ENCODE measurements at places on chromosomes 16 and 17.

GRCh38 chr16:17386229-17386628, 84.5 kb downstream of the XYLT1 start:
- DNase-seq, result no peak

DNA sequence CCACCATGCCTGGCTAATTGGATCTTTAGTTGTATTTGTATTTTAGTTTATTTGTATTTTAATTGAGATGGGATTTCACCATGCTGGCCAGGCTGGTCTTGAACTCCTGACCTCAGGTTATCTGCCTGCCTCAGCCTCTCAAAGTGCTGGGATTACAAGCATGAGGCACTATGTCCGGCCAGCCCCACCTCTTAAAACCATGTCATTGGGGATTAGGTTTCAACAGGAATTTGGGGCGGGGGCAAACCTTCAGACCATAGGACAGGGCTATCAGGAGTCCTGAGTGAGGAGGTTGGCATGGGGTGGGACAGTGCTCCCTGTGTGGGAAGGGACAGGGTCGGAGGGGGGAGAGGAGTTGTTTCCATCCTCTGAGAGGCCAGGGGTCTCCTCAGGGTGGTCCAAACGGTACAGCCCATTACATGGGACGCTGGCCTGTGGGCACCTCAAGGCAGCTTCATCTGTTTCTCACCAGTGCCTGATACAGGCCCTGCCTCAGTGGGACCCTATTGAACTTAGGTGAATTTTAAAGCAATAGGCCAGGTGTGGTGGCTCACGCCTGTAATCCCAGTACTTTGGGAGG, 21.6 kb downstream of the GAA start:
- no peak for DNase-seq

DNA sequence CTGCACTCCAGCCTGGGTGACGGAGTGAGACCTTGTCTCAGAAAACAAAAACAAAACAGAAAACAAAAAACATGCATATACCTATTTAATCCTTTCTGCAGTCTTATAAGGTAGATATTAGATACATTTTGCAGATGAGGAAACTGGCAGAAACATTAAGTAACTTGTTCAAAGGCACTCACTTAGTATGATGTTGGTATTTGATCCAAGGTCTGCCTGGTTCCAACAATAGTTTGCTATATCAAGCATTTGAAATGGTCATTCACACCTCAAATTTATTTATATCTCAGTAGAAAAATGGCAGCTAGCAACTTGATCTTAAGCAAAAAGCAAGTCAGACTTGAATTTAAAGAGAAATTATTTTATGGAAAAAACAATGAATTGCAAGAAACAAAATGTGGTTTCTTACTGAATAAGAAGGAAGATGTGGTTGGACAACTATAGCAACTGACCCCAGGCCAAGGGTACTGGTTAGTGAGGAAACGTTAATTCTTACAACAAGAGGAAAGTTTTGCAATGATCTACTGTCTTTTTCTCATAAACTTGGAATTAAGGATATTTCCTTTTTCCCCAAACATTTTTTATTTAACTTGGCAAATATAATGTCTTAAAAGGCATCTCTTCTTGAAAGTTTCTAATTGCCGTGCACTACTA, 19.7 kb downstream of the DHRS7B start:
- DNase-seq, result no peak

GRCh38 chr17:1110541-1110861, 69.3 kb downstream of the ABR start:
- DNase-seq, result no peak

- DNase-seq, result no peak
Observed at GRCh38 chr17:9929871-9930270, 24.8 kb upstream of the RCVRN start.

- DNase-seq, result no peak
Observed at GRCh38 chr16:19245326-19245925, 40.1 kb upstream of the CLEC19A start.

DNA sequence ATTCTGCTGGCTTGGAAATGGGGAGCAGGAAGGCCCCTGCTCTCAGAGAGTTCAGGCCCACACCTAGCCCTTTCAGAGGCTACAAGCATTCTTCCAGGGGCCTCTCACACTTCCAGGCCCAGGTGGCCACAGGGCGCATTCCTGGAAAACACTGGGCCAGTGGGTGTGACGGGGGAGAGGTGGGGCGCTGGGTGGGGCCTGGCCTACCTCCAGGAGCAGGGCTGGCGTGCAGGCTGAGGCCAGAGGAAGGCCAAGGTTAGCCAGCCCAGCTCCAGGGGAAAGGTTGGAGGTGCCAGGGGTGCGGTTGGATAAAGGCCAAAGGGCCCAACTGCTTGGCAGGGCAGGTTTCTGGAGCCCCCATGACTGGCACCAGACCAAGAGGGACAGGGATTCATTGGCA, 198.2 kb downstream of the MAF start:
- DNase-seq, result no peak

DNA sequence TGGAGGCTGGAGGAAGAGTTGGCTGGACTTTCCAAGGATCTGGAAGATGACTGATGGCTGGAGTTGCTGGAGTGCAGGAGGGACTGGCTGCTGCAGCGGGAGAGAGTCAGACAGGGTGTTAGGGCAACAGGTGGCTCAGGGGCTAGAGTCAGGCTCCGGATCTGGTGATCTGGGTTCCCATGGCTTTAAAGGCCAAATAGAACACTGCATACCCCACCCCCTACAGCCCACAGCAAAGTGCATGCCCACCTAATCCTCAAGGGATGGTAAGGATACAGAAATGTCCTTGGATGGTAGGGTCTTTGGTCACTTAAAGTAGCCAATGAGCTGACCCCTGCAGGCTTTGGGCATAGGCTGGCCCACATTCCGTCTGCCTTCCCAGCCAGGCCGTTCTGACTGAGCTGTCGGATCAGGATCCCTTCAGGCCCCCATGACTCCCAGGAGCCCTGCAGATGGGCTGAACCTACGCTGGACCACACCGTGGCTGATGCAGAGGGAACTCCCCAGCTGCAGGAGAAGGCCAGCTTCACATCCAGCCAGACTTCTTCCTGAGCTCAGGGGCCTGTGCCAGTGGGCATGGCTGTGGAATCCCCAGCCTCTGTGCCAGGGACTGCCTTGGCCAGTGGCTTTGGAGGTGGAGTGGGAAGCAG, 13.9 kb downstream of the TNS4 start:
- no peak for DNase-seq

- DNase-seq, result peak; percentile 99
Observed at GRCh38 chr17:76709077-76709950, 1.5 kb downstream of the MXRA7 start.

DNA sequence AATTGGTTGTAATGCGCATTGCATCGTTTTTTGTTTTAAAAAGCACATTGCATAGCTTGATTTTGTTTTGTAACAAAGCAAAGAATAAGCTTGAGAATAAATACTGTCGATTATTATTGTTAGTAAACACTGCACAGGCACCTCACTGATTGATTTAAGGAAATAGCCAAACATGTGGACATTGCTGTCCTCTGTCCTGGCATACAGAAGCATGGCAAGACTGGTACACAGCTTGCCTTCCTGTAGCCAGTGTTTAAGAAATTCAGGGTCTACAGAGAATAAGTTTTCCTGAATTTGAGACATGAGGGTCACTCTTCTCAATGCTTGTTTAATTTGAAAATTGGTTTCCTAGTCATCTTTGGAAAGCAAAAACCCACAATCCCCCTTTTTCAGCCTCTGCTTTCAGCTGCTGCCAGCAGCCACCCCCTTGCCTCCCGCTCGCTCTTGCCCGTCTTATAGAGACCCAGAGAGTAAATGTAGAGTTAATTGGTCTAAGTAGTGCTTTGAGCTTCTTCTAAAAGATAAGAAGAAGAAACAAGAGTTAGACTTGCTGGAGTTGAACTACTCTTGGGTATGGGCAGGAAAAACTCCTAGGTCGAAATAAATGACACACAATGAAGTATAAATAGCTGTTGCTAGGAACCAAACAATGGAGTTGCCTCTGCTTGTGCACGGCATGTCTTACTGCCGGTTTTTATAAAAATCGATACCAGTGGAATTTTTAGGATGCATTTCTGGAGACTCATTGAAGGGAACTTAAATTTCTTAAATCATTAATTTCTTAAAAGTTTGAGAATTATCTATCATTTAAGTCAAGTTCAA, 116.6 kb downstream of the MRTFB start:
- DNase-seq, result no peak

- peak; percentile 90 for DNase-seq
Observed at GRCh38 chr16:19118938-19119431, 5.2 kb downstream of the ITPRIPL2 start.

GRCh38 chr17:62655656-62656055, 28.2 kb downstream of the MRC2 start:
- no peak for DNase-seq

DNA sequence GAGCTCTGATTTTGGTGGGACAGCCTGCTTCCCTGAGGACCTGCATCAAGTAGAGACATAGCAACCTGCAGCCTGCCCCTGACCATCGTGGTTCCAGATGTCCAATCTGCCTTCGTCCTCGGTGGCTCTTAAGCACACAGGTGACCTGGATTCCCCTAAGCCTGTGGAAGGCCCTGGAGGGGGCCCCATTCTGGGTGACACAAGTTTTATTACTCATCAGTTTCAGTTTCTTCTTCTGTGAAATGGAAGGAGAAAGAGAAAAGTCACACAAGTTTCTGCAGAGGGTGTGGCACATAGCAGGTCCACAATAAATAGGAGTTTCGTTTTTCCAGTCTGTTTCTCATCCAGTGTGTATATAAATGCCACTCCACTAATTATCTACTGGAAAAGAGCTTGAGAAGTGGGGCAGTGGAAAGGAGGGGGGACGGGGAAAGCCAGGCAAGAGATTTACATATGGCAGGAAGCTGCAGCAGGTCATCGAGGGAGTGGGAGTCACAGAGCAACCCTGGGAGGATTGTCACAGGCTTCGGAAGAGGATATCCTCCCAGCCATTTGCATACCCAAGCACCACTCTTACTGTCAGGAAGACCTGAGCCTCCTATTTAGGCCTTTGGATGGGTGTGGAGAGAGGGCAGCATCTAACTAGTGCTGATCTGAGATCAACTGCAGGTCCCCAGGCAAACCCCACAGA, 10.0 kb upstream of the NOS2 start:
- DNase-seq, result no peak

- DNase-seq, result peak; percentile 77
Observed at GRCh38 chr17:79019632-79020584, 4.1 kb upstream of the C1QTNF1 start.

DNA sequence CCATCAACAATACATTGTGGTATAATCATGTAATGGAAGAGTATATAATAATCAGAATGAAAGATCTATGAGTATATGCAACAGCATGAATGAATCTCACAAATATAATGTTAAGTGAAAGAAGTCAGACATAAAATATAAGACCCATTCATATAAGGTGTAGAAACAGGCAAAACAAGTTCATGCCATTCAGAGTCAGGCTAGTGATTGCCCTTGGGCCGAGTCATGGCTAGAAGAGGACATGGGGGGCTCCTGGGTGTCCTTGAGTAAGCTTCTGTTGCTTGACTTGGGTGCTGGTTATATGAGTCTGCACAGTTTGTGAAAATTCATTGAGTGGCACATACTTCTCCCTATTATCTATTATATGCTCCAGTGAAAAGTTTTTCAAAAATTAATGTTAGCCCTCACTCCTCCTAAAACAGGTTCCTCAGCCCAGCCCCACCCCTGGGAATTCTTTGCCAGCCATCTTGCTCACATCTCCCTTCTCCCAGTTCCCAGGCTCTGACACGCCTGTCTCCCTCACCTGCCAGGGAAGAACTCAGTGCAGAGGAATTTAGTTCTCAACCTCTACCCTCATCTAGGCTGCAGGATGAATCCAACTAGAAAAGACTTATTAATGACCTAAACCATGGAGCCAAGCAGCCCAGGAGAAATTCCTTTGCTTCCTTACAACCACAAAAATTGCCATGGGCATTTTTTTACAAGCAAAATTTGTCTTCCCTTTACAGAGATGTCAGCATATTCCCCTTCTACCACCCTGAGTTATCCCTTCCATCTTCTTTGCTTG, 52.4 kb upstream of the NFAT5 start:
- peak; percentile 96 for DNase-seq

DNA sequence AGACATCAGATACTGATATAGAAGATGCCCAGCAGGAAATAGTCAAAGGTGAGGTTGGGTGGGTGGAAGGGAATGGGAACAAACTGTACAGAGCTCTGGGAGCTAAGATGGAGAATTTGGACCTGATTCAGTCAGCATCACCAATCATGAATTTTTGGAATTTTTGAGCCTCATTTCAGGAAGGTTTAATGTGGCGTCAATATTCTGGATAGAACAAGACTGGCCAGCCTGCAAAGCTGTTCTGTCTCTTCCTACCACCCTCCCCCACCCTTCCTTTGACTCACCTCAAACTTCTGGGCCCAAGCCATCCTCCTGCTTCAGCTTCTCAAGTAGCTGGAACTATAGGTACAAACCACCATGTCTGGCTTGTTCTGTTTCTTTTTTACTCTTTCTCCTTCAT, 32.6 kb downstream of the CTCF start:
- peak; percentile 38 for DNase-seq

- no peak for DNase-seq
Observed at GRCh38 chr17:8072341-8072728, 15.2 kb downstream of the ALOX12B start.

DNA sequence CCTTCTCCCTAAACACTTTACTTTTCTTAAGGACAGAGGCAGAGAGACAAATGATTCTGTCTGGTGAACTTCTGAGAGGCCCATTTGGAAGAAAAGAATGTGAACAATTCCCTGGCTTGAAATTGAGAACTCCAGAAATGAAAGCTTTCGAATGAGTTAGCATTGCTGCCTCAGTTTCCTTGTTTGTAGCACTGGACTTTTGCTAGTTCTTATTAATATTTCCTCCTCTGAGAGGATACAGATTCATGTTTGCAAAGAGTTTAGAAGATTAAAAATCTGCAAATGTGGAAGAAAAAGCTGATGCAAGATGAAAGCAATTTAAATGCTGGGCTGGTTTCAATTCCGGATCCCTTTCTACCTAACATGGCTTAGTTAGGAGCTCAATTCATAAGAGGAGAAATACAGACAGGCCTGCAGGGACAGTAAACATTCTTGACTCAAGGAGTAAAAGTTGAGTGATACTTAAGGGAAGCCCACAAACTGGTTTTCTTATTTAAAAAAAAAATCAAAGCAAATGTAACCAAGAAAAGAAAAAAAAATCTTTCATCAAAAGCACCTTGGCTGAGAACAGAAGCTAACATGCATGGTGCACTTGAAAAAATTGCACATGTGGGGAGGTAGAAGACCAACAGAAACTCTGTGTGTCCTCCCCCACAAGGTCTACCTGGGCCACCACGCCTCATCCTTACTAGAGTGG, 27.1 kb downstream of the HNF1B start:
- no peak for DNase-seq
